ENCODE measurements at places on chromosomes 7 and 10.

DNA sequence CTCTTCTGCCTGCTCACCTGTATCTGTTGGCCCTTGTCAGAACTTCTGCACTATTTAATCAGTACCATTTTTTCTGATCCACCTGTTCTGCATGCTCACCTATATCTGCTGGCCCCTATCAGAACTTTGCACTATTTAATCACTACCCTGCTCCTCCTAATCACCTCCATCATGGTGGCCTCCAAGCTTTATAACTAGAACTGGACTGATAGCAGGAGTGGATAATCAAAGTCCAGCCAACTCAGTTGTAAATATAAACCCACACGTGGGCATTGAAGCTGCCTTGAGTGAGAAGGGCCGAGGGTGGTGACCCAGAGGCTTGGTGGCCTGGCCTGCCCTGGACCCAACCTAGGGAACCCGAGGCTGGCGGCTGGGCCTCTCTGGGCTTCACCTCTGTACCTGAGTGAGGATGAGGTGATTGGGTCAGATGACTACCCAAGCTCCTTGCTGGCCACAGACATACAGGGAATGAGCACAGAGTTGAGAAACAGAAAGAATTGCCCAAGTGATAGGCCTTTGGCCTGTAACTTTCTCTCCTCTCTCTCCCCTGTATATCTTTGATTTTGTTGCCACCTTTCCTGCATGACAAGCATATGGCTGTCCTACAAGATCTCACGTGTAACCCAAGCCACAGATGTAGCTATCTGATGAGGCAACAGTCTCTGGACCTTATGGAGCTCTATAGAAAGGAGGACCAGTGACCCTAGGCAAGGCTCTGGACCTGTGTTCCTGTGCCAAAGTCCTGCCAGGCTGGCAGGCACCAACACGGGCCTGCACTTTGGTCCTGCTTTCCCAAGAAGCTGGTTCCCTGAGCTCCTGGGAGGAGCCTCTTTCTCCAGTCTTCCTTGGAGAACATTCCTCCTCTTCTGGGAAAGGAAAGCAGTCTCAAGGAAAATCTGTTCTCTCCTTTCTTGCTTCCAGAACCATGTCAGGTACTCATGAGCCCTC is 23.4 kb upstream of the FAM3C start:
- DNase-seq = no peak

DNA sequence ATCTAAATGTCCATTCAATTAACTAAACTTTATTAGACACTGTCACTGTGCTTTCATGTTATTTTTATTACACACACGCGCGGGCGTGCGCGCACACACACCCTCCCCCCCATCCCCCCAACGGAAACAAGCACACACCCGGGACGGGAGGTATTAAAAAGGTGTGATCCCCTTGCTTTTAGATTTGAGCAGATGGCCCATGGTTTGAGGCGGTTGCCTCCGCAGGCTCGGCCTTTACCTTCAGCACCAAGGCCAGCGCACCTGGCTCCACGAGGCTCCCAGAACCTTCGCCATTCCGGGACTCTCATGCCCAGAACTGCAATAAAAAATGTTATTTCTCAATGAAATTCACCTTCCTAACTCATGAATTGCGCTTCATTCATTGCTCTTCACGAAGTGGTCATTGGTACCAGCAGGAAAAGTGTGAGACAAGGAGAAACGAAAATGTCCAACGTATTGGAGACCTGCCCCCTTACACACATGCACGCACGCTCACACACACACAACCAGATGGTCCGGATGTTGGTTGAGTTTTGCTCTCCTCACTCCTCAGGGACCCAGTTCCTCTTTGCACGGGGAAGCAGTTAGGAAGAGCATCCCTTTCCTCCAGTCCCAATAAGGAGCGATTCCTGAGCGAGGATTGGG is 20.8 kb upstream of the PTF1A start:
- DNase-seq = peak; percentile 62

- no peak for DNase-seq
These were observed 104.7 kb downstream of the LHPP start for GRCh38 chr10:124566222-124566888.

DNA sequence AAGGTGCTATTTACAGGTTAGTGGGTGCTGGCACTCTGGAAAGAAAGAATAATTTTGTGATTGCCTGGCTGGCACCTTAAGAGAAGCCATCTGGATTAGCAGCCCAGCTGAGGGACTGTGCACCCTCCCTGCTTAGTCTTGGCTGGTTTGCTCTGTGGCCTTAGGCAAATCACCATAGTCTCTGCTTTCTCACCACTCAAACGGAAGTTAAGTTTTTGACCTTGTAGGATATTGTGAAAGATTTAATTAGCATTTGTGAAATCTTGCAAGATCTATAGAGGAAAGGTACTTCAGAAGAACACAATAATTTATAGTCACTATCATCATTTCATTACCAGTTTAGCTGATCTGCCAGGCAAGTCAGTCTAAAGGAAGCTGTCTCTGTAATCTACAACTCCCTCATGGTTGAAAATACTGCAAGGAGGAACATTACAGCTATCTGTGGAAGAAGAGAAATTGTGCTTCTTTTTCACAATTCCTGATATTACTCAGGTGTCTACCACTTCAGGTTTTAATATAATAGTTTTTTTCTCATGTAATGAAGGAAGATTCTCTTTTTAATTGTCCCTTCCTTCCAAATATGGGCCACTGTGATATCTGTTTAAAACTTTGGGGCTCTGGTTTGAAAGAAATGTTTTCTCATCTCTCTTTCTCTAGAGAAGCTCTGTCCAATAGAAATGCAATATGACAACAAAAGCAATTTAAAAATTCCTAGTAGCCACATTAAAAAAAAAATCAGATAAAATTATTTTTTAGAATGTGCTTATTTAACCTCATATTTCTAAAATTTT is 219.6 kb downstream of the PTEN start:
- no peak for DNase-seq

- DNase-seq = no peak
These were observed 5.1 kb upstream of the SH2D4B start for GRCh38 chr10:80532571-80532970.
